ENCODE measurements at places on chromosomes 7 and 10.

- DNase-seq = no peak
Measured at GRCh38 chr7:53050433-53050832, 15.0 kb downstream of the POM121L12 start.

GRCh38 chr10:33559105-33559504 is 224.6 kb upstream of the NRP1 start:
- peak; percentile 58 for DNase-seq

DNA sequence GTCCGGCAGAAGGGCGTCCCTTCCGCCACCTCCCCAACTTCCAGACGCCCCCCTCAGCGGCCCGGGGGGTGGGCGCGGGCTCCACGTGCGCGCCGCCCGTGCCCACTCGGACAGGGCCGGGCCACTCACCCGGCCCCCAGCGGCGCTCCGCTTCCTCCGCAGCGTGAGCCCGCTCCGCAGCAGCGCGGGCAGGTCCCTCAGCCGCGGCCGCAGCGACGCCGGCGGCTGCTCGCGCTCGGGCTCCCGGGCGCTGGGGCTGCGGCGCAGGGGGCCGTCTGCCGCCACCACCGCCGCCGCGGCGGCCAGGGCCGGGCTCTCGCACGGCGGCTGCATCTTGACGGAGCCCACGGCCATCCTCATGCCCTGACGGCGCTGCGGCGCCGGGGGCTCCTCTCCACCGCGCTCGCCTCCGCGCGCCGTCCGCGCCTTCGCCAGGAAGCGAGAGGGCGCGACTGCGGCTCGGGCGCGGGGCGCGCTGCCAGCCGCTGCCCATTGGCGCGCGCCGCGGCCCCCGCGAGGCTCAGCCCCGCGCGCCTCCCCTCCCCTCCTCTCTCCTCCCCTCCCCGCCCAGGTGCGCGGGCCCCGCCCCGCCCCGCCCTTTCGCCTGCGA is at the start of gene RAPGEF5:
TSS of gene RAPGEF5 (minus strand) at position 454 of the 610 bp plus-strand sequence. CDS start at position 360, 94 bp downstream.
- DNase-seq = no peak

GRCh38 chr10:70093335-70093944 is 39.2 kb downstream of the AIFM2 start:
- DNase-seq = no peak

GRCh38 chr10:133123050-133123745 is 35.5 kb downstream of the ADGRA1 start:
- no peak for DNase-seq

DNA sequence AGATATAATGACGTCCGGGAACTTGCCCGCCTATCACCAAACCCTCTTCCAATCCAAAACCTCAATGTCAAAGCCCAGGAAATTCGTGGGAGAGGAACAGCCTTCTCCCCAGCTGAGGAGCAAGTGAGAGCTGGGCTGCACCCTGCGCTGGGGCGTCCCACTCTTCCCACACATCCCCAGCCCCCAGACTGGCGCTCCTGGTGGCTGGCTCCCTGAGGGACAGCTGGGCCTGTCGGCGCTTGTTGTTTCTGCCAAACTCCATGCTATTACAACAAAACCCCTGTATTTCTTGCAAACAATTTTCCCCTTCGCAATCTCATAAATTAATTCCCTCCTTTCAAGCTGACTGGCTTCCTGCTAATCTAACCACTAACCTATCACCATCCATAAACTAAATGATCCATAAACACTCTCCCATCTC is 53.0 kb downstream of the GRID1 start:
- DNase-seq = no peak

GRCh38 chr10:22821501-22821900 is 106.4 kb upstream of the ARMC3 start:
- peak; percentile 89 for DNase-seq

GRCh38 chr7:36895192-36895591 is 170.9 kb upstream of the AOAH start:
- no peak for DNase-seq

- peak; percentile 97 for DNase-seq
Measured at GRCh38 chr10:2980791-2981360, 86.5 kb upstream of the PFKP start.

GRCh38 chr10:36675458-36675880 is 449.9 kb upstream of the ANKRD30A start:
- DNase-seq = peak; percentile 74
